Stimulated activated CD4-positive, alpha-beta T cell treated with anti-CD3 and anti-CD28 coated beads, Interleukin-4, amount 100 ng/mL, for 4 hours (primary cell): ENCODE measurements at places on chromosomes 4 and X.

- DNase-seq: no peak
Observed at GRCh38 chrX:37894725-37895124, 47.4 kb upstream of the DYNLT3 start.

DNA sequence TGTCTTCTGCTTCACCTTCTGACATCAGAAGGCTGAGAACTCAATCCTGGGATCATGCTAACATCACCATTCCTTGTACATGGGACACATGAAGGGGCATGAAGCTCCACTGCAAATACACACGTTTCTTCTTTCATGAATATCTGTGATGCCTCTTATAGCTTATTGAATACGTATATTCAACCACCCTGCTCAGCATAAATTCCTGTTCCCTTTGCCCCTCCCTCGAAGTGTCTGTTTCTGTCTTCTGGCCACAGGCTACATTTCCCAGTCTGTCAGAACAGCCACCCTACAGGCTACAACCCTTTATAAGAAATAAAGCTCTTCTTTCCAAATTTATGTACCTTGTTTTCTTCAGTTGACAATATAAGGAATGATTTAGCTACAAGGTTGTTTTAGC is 201.3 kb upstream of the STS start:
- DNase-seq: no peak

DNA sequence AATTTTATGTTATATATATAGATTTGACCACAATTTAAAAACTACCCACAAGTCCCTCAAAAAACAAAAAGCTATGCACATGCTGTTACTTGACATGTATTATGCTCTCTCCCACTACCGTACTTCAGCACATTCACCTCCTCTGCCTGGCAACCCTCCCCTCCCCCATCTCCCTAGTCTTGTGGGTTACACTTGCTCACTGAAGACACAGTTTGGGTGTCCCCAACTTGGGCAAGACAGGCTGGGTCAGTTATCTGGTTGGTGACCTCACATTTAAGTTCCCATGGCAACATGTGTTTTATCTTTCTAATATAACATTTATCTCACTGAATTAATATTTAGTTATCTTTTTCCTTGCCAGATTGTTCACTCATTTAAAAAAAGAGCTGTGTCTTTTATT is 32.7 kb downstream of the SEC24D start:
- no peak for DNase-seq

DNA sequence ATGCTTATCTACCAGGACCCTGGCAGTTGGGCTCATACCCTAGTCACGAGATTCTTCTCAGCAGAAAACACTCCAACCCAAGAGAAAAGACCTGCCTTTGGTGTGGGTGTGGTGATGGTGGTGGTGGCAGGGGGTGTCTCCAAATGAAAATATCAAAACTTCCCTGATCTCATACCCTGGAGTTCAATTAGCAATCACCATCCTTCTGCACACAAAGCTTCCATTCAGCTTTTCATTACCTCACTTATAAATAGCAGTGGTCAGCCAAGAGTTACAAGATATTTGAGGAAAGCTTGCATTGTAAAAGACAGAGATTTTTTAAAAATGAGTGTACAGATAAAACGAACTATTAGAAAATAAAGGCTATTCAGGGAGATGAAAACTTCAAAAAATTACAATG is 580.8 kb upstream of the MAGEB2 start:
- no peak for DNase-seq

DNA sequence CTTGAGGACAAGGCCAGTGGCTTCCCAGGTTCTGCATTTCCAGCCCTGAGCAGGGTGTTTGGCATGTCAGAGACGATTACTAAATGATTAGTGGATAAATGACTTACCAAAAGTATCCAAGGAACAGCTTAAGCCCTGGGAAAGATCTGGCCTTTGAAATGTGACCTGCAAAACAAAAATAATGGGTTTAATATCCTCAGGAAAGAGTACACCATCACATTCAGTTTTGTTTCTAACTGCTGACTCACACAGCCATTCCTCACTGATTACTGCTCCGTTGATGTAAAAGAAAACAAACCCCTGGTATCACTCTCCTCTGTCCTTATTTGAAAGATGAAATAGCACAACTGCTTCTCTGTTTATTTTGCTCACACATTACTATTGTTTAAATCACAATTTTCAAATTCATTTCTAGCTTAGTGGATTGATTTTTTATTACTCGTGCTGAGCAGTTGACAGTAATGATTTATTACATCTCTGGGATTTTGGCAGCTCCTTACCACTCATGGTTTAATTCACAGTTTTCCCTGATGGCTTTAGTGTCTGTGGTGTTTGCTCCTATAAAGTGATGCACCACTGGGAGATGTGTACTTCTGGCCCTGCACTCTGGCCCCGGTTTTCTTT is 117.0 kb downstream of the CBLL2 start:
- DNase-seq: no peak

DNA sequence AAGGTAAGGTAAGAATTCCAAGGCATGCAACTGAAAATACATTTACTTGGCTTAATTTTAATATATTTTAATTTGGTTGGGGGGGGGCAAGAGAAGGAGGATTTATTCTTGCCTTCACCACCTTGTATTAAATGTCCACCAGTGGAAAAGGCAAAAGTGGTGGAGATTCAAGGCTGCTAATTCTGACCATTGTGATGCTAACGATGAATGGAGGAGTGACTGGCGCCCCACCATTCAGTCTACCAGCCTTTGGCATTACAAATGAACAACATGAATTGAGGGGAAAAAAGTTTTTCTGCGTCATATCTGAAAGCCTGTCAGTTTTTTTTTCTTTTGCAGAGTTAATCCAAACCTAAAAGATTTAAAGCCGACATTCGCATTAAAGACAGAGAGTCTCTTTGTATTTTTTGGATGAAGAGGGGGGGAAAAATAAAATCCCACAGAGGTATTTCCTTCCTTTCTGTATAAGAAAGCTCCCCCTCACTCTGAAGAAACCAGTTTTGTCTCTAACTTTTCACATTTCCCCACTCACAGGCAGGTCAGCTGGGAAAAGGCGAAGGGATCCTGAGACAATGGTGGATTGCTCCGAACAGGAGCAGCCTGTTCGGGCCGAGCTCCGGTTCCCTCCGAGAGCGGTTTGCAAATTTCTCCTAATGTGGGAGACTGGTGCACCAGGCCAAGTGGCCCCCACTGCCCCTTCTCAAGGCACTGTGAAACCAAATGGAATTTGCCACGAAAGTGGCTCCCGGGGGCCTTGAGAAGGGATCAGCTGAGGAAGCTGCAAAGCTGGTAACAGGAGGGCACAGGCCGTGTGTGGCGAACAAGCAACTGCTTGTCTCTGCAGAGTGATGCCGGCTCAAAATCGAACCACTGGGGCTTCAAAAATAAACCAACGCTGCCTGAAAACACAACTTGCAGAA is 28.1 kb downstream of the SHISA3 start:
- no peak for DNase-seq

DNA sequence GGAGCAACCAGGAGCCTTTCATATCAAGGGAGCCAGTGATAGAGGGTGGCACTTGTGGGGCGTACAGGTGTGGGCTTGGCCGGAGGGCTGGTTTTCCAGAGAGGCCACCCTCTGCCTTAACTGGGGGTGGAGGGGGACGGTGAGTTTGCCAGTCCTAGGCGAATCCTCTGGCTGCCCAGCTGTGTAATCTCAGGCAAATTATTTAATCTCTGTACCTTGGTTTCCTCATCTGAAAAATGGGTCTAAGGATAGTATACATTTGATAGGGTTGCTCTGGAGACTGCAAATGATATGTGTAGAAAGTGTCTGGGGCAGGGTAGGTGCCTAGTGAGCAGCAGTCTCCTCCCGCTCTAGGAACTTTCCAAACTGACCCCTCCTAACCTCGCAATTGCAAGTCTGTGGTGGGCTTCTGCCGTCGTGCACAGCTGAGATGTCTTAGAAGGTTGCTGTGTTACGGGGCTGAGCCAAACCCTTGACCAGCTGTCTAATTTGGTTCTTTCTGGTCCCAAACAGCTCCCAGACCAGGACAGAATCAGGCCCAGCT is 3.8 kb upstream of the CXCR3 start:
- no peak for DNase-seq

DNA sequence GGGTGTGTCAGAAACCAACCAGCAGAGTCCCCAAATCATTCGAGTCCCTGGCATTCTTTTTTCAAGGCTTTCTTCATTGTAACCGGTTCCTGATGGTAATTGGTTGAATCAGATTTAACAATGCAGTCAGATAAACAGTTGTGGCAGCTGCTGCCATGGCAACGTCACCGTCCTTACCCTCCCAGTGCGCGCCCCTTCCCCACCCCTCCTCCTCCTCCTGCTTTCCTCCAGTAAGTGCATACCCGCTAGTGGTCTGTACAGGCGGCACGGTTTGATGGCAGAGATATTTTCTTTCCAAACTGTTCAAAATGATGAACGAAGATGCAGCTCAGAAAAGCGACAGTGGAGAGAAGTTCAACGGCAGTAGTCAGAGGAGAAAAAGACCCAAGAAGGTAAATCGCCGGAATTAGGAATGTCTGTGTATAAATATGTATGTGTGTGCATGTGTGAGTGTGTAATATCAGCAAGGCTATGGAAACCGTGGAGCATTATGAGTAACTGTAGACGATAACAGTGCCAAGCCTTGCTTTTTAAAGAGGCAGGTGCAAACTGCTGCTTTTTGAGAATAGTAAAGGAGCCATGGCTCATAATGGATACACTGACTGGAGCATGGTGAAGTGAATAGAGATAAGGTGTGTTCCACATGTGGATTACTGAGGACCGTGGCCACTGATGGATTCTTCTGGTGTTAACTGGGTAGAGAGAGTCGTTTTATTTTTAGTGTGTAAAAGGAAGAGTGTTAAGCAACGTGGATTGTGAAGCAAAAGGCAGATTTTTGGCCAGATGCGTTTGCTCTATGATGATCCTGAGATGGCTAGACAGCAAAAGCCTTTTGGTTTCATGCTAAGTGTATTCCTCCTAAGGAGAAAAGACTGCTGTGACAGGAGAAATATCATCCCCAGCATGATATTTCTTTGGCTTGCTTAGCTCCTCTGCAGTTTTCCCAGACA is at the start of gene ANK2:
TSS of gene ANK2 (plus strand) at position 233 of the 950 bp plus-strand sequence. CDS start at position 309, 76 bp downstream.
- DNase-seq: no peak

DNA sequence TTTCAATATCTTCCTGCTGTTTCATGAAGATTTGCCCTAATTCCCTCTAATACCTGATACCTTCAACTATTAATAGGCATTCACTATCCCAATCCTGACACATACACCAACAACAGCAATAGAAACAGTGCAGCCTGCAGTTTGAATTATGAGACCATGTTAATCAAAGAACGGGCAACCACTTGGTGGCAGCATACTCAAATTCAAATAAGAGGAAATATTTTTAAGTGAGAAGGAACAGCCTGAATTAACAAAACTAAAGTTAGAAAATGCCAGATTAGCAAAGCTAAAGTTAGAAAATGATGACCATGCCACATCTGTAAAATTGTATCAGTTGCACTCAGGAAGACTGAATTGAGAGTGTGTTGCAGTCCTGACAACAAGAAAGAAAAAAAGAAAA is 204.9 kb downstream of the SMARCA1 start:
- DNase-seq: no peak

DNA sequence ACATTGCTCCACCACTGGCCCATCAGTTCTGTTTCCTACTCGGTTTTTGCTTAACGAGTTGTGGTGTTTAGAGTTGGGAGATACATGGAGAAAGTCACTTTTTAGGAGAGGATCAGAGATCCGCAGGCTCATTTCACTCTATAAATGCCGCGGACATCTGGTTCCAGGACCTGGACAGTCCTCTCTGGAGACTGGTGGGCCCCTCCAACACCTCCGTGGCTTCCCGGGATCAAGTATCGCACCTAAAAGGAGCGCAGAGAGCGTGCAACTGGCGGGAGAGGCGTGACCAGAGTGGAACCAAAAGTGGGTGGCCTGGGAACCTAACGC is 9.9 kb upstream of the CLTRN start:
- no peak for DNase-seq

DNA sequence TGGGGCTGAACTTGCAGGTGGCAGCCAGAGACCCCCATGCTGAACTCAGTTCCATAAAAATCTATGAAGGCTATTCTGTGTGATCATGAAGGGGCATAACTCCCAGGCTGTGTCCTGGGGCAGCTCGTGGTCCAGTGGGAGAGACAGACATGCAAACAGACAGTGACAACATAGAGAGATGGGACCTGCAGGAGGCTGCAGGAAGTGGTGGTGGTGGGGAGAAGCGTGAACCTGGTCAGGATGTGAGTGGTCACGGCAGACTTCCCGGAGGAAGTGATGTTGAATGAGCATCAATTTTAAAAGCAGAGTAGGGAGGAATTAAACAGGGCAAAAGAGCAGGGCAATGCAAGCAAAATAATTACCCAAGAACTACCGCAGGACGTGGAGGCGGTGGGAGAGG is 23.2 kb upstream of the SORCS2 start:
- no peak for DNase-seq

DNA sequence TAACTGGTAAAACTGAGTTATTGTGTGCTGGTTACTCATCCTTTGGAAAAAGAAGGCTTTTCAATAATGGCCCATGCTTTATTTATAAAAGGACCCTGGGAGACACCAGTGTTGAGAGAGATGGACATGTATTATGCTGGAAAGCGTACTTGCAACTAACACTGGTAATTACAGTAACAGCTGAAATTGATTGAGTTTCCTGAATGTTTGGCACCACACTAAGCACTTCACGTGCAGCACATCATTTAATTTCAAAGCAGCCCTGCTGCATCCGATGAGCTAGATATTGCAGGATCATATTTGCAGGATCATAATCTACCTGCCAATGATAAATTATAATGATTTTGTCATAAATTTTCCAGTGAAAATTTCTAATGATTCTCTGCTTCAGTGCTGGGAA is 81.5 kb downstream of the QRFPR start:
- DNase-seq: no peak

DNA sequence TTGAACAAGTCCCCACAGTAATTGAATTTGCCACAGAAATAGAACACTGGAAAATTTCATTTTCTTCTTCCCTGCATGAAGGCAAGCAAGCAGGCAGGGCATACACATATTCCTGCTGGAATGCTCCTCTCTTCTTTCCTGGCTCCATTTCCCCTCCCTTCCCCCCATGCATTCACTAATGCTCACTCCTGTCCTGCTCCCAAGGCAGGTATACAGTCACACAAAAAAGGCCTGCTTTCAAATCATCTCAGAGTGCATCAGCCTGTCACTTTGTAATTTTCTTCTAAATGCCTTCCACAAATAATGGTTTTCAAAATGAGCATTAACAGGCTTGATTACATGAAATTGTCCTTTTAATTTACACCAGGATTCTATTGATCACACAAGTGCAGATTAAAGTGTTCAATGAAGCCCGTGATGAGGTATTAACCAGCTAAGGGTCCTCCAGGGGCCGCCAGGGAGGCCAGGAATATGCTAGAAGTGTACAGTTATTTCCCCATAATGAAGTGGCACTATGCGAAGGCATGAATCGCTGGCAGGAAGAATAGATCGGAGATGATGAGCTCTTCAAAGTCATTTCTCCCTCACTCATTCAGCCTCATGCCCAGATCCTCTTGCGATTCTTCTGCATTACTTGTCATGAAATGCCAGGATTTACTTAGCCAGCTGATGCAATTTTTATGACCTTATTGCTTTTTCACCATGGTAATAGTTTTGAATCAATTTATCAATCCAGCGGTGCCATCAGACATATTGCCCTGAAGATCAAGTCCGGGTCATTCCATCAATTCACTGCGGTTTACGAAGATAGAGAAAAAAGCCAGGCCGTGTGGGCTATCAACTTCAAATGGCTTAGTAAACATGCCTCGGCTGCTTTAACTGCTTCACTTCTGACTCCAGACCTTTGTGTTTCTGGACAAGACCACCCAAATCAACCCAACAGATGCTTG is 243.5 kb downstream of the GPAT3 start:
- no peak for DNase-seq
